SK-MEL-5 (cell line): ENCODE measurements at places on chromosomes 6 and 20. TPM values are rescaled to one million over a fixed set of nuclear protein-coding genes. Genes with fewer than 3 reads are reported as not detected.

- peak; percentile 16 for DNase-seq
Measured at GRCh38 chr6:99790679-99791078, 184.0 kb downstream of the PRDM13 start.

- no peak for DNase-seq
Measured at GRCh38 chr6:66184091-66184490, 477.1 kb upstream of the EYS start.

DNA sequence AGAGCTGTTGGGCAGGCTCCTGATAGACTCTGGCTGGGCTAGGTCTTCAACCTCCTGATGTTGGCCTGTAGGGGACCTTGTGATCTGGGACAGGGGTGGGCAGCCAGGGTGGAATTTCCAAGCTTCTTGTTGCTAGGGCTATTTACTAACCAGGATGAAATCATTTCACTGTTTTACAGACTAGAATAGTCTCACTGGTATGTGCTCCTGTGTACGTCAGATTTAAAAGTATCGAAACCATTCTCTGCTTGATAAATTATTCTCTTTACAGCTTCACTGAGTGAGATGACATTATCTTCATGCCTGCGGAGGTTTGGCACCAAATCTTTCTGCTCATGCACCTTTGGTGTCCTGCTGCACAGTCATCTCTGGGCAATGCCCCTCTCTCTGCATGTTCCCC lies 10.9 kb downstream of the EDN1 start:
- no peak for DNase-seq

DNA sequence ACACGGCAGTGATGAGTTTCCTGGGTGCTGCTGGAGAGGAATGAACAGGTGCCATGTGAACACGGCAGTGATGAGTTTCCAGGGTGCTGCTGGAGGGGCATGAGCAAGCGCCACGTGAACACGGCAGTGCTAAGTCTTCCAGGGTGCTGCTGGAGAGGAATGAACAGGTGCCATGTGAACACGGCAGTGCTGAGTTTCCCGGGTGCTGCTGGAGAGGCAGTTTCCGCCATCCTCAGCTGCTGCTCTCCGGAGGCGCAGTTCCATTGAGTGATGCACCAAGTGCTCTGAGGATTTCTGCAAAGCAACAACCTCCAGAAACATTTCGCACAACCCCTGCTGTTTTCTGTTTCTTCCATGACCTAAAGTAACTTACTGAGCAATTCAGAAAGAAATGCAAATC lies 155.4 kb downstream of the SMOC2 start:
- no peak for DNase-seq

- DNase-seq = no peak
Measured at GRCh38 chr6:75347898-75348610, 63.5 kb upstream of the TMEM30A start.

DNA sequence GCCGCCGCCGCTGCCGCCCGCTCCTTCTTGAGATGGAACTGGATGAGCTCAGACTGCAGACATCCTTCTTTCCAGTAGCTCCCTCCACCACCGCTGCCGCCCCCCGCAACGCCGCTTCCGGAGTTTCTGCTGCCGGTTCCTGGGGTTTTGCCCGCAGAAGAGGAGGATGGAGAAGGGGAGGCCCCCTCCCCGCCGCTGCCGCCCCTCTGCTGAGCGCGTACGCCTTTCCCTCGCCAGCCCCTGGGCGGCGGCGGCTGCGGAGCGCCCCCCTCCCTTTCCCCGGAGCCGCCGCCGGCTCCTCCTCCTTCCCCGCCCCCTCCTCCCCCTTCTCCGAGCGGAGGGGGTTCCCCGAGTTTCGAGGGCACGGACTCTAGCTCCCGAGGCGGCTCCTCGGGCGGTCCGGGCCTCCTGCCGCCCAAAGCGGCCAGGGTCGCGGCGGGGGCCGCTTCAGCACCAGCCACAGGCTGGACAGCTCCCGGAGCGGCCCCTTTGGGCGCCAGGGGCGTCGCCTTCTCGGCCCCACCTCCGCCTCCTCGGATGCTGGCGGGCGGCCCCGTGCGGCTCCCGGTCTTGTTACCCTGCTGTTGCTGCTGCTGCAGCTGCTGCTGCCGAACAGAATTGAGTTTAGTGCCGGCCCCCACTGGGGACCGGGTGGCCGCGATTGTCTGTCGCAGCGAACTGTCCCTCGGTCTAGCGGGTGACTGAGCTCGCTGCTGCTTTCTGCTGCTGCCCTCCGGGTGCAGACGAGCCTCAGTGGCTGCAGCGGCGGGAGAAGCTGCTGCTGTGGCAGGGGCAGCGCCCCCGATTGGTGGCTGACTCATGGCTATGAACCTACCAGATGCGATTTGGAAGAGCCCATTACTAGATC lies 3.1 kb downstream of the MTCL3 start:
- DNase-seq = peak; percentile 75

DNA sequence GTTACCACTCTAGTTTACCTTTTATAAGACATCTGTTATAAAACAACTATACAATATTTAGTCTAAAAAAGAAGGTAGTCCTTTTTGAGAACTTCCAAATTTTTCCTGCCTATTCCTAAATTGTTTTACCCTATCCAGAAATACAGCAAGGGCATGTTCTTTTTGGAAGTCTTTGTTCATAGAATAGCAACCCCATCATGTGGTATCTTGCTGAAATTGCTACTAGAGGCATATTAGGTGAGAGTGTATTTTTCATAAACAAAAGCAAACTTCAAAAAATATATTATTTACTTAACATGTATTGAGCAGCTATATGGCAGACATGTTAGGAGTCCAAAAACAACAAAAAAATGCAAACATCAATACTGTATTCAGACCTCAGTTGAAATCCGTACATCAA lies 371.8 kb upstream of the NRSN1 start:
- peak; percentile 49 for DNase-seq

DNA sequence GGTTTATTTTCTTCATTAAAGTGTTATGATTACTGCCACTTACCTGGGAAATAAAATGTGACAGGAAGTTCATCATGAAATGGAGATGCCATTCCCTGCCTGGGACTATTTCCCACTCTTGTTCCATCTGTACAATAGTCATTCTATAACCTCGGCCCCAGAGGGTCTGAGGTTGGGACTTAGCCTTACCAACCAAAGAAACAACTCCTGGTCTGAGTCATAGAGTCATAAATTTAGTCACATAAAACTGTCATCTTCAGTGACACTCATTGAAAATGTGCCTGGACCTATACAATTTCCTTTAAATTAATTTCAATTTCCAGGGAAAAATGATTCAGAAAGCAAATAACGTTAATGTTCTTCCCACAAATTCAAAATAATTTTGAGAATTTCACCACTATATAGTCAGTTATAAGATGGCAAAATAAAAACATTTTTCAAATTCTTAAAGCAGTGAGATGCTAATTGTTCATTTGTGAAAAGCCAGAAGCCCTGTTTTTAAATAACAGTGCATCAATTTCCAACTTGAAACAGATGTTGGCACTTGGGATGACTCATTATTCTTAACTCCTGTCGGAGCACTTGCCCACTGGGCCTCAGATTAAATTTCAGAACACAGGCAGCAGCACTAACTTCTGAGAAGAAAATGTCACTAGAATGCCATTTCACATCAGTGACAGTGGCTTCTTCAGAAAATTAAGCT lies 201.2 kb upstream of the SMLR1 start:
- DNase-seq = no peak

GRCh38 chr6:56297022-56297989 lies 49.9 kb upstream of the COL21A1 start:
- DNase-seq = peak; percentile 71

- no peak for DNase-seq
Measured at GRCh38 chr6:42727087-42727611, 4.8 kb upstream of the PRPH2 start.

DNA sequence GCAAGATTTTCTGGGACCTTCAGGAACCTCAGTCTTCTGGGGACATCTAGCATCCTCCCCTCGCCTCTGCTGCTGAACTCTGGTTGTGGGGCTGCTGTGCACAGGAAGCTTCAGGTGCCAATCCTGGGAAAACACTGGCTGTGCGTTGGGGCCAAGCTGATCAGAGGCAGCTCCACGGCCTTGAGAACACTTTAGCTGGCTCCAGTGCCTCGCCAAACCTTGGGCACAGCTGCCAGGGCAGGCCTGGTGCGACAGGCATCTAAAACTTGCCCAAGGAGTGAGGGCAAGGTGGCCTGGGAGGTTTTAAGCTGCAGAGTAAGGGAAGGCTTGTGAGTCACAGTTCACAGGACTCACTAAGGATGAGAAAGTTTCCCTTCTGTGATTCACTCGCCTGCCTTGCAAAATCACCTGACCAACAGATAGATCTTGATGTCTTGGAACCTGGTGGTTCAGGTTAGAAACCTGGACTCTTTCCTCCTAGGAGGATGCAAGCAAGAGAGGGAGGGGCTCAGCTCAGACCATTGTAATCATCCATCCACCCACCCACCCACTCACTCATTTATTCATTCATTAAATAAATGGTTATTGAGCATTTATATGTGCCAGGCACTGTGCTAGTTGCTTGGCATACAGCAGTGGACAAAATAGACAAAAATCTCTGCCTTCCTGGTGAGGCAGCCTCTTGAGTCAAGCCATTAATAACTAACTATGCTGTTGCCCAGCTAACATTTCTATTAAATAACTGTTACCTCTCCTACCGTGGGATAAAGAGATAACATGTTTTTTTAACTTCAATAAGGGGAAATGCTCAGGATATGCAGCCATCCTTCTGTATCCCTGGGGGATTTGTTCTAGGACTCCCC lies 2.5 kb upstream of the SPATS1 start:
- peak; percentile 22 for DNase-seq

DNA sequence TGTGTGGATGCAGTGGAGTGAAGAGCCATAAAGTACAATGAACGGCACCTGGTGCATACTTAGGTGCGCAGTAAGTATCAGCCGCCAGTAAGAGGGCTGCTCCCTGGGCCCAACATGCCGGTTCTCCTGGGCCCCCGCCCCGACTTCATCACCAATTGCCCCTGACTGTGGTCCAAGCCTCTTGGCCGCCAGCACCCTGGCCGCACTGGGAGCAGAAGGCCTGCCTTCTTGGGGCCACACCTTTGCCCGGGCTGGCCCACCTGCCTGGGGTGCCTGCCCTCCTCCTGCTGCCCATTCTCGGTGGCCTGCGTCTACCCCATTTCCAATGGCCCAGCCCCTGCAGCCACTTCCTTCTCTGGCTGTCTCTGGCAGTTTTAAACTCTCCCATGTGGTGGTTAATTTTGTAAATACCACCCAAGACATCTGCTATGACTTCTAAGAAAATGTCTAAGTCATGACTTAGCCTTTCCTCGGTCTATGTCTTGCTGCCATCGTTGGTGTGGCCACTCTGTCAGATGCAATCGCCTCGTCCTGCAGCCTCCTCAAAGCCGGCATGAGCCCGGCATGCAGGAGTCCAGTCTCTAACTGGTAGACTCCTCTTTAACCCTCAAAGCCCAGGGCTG lies 36.8 kb downstream of the PMEPA1 start:
- no peak for DNase-seq

- DNase-seq = no peak
Measured at GRCh38 chr6:72422171-72422570, 199.7 kb upstream of the KCNQ5 start.

GRCh38 chr6:14972379-14973067 lies 273.3 kb upstream of the JARID2 start:
- no peak for DNase-seq

- DNase-seq = no peak
Measured at GRCh38 chr6:167513778-167514177, 188.9 kb downstream of the TTLL2 start.

DNA sequence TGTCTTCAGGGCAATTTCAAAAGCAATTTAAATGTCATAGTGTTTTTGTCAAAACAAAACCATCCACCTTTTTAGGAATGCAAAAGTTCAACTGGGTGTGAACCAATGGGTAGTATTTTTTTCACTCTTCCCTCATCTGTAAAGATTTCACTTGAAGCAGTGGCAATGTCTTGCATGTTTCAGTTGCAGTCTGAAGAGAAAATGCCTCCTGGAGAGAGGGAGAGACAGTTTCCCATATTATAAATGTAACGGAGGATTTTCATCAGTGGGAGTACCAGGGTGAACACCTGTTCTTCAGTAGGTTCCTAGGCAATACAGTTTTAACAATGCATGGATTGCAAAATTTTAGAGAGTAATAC lies 3.3 kb downstream of the FOXQ1 start:
- DNase-seq = no peak

DNA sequence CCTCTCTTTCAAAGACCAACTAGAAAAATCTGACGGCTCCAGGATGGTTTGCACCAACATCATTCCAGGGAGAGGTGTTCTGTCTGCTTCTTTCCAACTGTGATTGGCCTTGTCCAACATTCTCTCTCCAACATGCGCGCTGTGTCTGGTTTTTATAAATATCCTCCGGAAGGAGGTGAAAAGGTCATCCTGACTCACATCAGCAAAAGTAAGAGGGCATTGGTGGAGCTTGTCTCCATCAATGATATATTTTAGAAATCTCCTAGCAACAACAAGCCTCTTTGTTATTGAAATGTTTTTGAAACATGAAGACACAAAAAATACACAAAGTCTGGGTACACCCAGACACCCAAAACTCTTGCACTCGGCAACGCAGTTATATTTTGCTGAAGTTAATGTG lies 475.3 kb upstream of the JARID2 start:
- no peak for DNase-seq

- DNase-seq = no peak
Measured at GRCh38 chr6:145270464-145270863, 464.9 kb downstream of the EPM2A start.

DNA sequence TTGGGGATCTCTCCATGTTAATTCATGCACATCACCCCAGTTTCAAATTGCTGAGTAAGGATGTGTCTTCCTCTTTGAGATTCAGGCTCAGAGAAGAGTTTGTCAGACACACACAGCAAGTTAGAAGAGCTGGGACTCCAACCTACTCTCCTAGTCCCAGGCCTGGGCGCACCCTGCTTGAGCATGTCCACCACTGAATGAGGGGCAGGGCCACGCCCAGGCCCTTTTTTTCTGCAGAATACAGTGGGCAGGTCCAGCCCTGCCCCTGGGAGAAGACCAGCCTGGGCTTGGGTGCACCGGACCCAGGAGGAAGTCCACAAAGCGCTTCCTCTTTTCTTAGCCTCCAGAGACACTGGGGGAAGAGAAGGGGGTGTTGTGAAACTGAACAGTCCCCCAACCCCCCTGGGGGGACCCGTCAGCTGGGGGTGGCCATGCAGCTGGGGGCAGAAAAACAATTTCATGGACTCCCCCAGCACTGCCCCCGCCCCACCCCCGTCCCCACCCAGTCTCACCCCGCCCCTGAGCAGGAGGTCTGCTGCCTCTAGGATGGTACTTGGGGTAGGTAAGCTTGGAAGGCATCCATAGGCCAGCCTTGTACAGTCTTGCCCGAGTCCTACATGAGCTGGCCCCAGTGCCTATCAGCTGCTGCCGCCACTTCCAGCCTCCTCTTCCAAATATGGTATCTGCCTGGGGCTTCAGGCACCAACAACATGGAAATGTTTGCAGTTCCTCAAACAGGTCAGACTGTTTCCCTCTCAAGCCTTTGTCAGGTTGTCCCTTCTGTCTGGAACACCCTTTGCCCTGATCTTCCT lies 11.7 kb upstream of the HCK start:
- DNase-seq = no peak

TBC1D22B gene
- 6.5 and 7.1 TPM in 2 replicates for total RNA-seq

HLA-DOA gene
- total RNA-seq = 0.13 and 0.16 TPM in 2 replicates

LY6G6F gene
- total RNA-seq = not detected in 2 replicates

EYS gene
- total RNA-seq = 0.03 TPM in 1 of 2 replicates, not detected in the other

MMS22L gene
- 15.1 and 16.4 TPM in 2 replicates for total RNA-seq

SLC24A3 gene
- not detected in 2 replicates for total RNA-seq

SLC4A11 gene
- 0.82 and 1.8 TPM in 2 replicates for total RNA-seq

CCDC28A gene
- 25.8 and 27.9 TPM in 2 replicates for total RNA-seq

ANGPT4 gene
- not detected in 2 replicates for total RNA-seq

GTF3C6 gene
- total RNA-seq = 67.1 and 73.4 TPM in 2 replicates

TMEM217 gene
- total RNA-seq = 0.11 and 0.40 TPM in 2 replicates
